Activated naive CD4-positive, alpha-beta T cell treated with anti-CD3 and anti-CD28 coated beads for 36 hours (primary cell): ENCODE measurements at places on chromosomes 2 and 18. TPM values are rescaled to one million over a fixed set of nuclear protein-coding genes. Genes with fewer than 3 reads are reported as not detected.

GRCh38 chr2:129798301-129798581, 181.2 kb upstream of the RAB6C start:
- no peak overlapping the region for H3K4me3 ChIP-seq
- no peaks in the 10 kb centered on the region for H3K36me3 ChIP-seq
- no peak overlapping the region for H3K27ac ChIP-seq

DNA sequence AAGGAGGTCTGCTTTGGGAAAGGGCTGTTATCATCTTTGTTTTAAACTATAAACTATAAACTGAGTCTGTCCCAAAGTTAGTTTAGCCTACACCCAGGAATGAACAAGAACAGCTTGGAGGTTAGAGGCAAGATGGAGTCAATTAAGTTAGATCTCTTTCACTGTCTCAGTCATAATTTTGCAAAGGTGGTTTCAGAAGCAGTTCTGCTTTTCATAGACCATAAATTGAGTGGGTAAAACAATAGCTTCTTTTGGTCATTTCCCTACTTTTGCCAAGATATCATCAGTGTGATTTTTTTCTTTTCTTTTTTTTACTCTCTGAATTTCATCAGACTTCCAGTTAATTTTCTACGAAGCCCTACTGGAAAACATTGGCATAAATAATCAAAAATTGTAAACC, 117.0 kb downstream of the AP1S3 start:
- H3K27ac ChIP-seq: no peak overlapping the region
- H3K4me3 ChIP-seq: no peak overlapping the region
- peaks cover 3% of the 10 kb centered on the region for H3K27me3 ChIP-seq
- H3K4me1 ChIP-seq: no peaks in the 10 kb centered on the region
- no peak for DNase-seq
- no peaks in the 10 kb centered on the region for H3K36me3 ChIP-seq

DNA sequence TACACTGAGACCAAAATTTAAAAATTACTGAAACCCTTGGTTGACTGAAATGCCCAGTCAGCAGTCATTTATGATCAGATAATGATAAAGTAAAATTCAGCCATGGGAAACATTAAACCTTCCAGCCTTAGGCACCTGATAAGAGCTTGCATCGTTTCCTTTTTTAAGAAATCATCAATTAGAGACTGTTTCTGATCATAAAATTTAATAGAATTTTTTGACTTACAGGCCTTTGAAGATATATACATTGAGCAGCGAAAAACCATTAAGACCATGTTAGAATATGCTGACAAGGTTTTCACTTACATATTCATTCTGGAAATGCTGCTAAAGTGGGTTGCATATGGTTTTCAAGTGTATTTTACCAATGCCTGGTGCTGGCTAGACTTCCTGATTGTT, 99.6 kb upstream of the CSRNP3 start:
- no peaks in the 10 kb centered on the region for H3K4me1 ChIP-seq
- no peak overlapping the region for H3K4me3 ChIP-seq
- H3K27me3 ChIP-seq: no peaks in the 10 kb centered on the region
- H3K27ac ChIP-seq: no peak overlapping the region

DNA sequence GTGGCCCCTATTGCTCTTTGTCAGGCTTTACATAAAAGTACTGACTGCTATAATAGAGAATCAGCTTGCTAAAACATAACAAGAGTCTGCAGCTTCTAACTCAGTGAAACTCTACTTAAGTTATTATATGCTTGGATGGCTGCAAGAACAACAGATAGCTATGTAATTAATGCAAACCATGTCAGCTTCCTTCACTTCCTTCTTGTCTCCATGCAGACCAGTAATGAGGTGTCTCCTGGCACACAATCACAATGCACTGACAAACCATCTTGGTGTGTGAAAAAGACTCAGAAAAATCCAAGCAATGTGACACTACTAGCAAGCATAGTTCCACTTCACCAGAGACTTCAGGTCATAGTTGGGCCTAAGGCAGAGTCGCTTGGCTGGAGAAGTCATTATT, 2068.9 kb upstream of the PIK3C3 start:
- no peaks in the 10 kb centered on the region for H3K36me3 ChIP-seq
- no peak for DNase-seq
- no peak overlapping the region for H3K4me3 ChIP-seq
- H3K4me1 ChIP-seq: no peaks in the 10 kb centered on the region
- no peak overlapping the region for H3K27ac ChIP-seq

GRCh38 chr2:67145851-67146250, 251.3 kb upstream of the ETAA1 start:
- H3K27ac ChIP-seq: no peak overlapping the region
- DNase-seq: no peak
- no peak overlapping the region for H3K4me3 ChIP-seq
- H3K27me3 ChIP-seq: no peaks in the 10 kb centered on the region
- no peaks in the 10 kb centered on the region for H3K36me3 ChIP-seq

The CHRNG gene
- not detected for total RNA-seq

The ZAP70 gene
- total RNA-seq: 167 TPM

The LHCGR gene
- total RNA-seq: not detected

The NEUROD1 gene
- not detected for total RNA-seq

The ABCG5 gene
- total RNA-seq: not detected
